ENCODE measurements at places on chromosomes 3 and 15.

DNA sequence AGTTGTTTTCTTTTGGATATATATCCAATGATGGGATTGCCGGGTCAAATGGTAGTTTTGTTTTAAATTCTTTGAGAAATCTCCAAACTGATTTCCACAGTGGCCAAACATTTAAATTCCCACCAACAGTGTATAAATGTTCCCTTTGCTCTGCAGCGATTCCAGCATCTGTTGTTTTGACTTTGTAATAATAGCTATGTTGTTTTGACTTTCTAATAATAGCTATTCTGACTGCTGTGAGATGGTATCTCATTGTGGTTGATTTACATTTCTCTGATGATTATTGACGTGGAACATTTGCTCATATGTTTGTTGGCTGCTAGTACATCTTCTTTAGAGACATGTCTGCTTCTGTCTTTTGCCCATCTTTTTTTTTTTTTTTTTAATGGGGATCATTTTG, 332.2 kb upstream of the GBE1 start:
- no peak for DNase-seq

DNA sequence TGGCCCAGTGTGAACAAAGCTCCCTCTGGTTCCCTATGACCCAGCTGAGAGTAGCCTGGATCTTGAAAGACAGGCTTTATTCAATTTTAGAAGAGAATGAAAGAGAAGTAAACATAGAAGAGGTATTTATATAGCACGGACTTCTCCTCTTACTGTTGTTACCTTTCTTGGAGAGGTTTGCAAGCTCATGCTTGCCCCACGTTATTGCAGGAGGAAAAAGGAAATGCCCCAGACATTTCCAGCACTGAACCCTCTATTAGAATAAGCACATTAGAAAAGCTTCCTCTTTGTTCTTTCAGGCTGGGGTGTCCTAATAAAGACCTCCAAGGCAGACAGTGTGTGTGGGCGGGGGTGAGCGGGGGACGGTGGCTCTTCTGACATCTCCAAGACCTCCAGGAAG, 98.7 kb upstream of the AGBL1 start:
- no peak for DNase-seq

DNA sequence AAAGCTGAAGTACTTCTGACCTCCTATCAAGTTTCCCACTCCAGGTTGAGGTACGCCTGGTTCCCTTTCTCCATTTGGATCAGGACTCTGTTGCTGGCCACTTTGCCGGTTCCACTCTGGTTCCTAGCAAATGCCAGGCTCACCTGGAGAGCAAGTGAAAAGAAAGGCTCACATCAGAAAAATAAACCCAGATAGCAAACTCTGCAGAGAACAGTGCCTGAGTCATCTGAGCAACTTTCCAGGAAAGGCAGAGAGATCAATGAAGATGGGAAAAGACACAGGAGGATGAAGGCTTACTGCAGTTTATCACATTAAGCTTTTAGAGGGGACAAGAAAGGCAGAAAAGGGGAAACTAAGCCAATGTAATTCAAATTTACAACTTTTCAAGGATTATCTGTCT, 41.8 kb upstream of the WDR5B start:
- no peak for DNase-seq

GRCh38 chr15:57085267-57085666, 166.8 kb downstream of the TCF12 start:
- no peak for DNase-seq

DNA sequence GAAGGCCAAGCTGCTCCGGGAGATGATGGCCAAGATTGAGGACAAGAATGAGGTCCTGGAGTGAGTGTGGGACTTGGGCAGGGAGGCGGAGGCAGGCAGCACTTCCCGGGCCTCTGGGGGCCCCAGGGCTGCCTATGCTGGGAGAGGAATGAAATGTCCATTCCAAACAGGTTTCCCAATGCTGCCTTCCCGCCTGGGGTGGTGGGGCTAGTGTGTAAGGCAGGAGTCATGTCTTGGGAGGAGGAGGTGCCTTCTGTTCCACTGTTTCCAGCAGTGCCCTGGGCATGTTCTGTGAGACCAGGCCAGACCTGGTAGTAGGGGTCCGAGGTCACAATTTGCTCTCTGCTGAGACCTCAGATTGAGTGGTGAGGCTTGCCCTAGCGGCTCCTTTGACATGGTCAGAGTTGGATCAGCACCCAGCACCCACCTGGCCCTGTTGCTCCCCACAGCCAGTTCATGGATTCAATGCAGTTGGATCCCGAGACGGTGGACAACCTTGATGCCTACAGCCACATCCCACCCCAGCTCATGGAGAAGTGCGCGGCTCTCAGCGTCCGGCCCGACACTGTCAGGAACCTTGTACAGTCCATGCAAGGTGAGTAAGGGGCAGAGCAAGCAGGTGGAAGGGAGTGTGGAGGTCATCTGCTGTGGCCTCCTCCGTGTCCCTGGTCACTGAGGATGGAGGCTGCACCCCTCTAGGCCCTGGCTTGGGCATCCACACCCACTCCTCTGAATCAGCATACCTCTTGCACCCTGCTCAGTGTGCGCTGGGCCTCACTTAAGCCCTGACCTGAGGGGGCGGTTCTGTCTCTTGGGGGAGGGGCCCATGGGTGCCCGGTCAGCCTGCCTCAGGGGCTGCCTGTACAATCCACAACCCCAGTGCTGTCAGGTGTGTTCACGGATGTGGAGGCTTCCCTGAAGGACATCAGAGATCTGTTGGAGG, 27.3 kb downstream of the PTPN23 start:
- no peak for DNase-seq

GRCh38 chr3:131716007-131716406, 213.2 kb upstream of the MRPL3 start:
- DNase-seq, result no peak

- no peak for DNase-seq
Observed at GRCh38 chr3:37324131-37324530, 149.7 kb upstream of the LRRFIP2 start.

DNA sequence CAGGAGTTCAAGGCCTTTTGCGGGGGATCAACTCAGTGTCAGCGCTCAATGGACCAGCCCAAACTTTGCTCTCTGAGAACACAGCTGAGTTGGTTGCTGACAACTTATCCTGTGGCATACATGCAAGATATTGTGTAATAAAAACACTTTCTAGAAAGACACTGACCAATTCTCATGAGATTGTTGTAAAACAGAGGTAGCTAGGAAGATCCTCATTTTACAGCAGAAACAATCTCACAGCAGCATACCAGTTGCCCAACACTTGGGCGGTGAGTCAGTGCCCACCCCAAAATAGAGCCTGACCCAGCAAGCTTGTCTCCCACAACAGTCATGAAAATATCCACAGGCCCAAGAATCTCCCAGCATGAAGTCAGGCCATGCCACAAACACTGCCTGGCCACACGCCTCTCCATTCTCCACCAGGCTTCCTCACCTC, 18.2 kb downstream of the KLHL6 start:
- DNase-seq, result no peak

DNA sequence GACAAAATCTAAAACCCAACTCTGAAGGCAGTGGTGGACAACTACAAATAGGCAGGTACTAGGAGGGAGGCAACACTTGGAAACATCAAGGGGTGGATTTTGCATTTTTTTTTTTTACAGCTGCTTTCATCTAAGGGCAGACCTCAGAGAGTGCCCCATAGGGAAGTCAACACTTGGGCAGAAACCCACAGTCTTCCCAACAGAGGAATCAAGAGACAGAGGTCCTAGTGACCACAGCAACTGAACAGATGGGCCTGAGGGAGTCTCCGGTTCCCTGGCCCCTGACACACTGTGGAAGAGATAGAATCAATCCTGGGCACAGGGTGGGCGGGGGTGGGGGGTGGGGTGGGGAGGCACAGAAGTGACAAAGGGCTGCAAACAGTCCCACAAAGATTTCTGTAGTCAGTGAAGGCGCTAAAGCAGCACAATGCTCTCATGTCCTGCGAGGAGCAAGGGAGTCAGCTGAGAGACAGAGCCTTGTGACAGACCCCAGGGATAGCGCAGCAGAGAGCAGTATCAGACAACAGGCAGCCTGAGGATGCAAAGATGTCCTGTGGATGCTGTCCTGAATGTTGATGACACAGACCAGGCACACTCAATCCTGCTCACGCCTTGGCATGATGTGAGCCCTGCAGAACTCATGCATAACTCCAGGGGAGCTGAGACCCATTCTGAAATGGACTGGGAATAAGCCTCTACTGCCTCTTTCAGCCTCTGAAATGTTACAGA, 6.9 kb upstream of the RFTN1 start:
- DNase-seq, result no peak

DNA sequence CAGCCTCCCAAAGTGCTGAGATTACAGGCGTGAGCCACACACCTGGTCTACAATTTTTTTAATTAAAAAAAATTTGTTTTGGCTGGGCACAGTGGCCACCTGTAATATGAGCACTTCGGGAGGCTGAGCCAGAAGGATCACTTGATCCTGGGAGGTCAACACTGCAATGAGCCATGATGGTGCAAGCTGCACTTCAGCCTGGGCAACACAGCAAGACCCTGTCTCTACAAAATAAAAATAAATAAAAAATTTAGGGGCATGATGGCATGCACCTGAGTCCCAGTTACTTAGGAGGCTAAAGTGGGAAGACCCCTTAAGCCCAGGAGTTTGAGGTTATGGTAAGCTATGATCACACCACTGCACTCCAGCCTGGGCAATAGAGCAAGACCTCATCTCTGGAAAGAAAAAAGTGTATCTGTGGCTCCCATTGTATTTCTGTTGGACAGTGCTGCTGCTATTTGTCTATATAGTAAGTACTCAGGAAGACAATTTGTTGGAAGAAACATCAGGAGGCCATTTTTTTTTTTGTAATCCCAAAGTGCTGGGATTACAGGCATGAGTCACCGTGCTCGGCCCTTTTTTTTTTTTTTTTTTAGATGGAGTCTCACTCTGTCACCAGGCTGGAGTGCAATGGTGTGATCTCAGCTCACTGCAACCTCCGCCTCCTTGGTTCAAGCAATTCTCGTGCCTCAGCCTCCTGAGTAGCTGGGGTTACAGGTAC, 27.5 kb upstream of the SH3BP5 start:
- DNase-seq, result no peak

GRCh38 chr3:178086144-178086825, 450.0 kb upstream of the KCNMB2 start:
- no peak for DNase-seq

GRCh38 chr3:41328926-41329325, 129.6 kb downstream of the CTNNB1 start:
- DNase-seq, result no peak

DNA sequence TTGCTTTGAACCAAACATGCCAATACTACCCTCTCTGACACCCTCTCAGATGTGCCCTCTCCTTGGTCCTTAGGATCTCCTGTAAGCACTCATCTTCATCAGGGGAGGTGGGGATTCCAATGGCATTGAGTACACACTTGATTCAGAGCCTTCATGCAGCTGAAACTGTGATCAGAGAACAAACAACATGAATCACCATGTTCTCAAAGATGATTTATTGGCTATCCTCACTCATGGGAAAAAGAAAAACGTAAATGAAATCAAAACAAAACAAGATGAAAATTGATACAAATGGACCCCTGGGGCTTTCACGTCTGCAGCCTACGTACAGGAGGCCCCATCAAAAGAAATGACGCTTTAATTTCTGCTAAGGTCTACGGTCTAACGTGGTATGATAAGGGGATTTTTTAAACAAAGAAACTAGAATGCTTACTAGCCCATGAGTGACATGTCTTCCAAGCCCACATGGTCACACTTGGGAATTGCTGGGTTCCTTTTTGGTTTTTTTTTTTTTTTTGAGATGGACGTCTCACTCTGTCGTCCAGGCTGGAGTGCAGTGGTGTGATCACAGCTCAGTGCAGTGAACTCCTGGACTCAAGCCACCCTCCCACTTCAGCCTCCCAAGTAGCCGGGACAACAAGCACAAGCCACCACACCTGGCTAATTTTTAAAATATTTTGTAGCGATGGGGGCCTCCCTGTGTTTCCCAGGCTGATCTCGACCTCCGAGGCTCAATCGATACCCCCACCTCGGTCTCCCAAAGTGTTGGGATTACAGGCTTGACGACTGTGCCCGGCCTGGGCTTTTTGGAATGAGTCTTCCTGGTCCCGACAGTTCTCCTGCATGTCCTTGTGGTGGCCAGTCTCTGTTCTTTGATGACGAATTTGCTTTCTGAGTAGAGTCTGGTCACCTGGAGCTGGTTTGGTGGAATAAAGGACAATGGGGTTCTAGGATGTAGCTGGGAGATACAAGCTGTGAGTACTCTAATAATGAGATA, 202.6 kb downstream of the XXYLT1 start:
- no peak for DNase-seq

GRCh38 chr3:113890256-113890900, 51.8 kb downstream of the GRAMD1C start:
- no peak for DNase-seq

GRCh38 chr3:16415911-16416476, 97.5 kb downstream of the RFTN1 start:
- DNase-seq, result no peak

DNA sequence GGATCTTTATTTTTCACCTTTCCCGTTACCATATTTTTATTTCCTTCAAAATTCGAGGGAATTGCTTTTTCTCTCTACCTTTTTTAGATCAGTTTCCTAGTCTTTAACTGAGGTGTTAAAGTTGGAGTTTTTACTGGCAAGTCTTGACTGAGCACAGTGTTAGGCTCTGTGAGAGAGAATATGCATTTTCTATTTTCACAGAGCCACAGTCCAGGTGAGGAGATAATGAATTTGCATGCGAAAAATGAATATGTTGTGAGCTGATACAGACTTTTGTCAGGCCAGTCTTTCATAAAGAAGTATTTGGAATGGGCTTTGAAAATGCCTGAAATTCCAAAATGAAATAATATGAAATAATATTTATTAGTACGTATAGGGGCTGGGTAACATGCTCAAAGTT, 31.9 kb downstream of the MME start:
- DNase-seq, result no peak
